PC-3 (cell line): ENCODE measurements at places on chromosomes 11 and 22. TPM values are rescaled to one million over a fixed set of nuclear protein-coding genes. Genes with fewer than 3 reads are reported as not detected.

GRCh38 chr11:125416981-125417935 lies 78.8 kb downstream of the FEZ1 start:
- DNase-seq: no peak

The GPHA2 gene
- not detected in 2 replicates for total RNA-seq

The RTN4RL2 gene
- 3.5 and 6.5 TPM in 2 replicates for total RNA-seq

DNA sequence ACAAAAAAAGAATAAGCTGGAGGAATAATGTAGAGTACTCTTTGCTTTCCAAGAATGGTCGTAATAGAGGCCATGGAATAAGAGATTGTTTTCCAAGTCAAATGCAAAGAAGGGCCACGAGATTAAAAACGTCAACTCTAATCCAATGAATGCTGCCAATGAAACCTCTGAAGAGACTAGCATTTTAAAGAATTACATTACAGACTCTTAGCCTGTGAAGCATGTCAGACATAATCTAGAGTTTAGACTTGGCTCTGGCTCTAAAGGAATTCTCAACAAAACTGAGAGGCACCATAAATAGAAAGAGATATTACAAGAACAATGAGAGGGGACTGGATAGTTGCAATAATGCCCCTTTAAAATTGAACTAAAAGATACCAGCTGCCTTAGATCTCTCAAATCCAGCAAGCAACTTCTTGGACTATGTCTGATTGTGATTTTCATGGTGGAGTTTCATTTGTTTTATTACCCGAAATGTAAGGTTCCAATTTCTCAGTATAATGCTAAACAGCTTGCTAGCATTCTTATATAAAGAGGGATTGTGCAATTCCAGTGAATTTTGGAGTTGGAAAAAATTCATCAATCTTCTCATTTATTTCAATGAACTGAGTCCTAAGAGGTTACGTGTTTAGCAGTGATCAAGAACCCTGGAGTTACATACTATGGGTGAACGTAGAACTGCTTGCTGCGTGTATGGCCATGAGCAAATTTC lies 5.6 kb downstream of the ETS1 start:
- DNase-seq: no peak

DNA sequence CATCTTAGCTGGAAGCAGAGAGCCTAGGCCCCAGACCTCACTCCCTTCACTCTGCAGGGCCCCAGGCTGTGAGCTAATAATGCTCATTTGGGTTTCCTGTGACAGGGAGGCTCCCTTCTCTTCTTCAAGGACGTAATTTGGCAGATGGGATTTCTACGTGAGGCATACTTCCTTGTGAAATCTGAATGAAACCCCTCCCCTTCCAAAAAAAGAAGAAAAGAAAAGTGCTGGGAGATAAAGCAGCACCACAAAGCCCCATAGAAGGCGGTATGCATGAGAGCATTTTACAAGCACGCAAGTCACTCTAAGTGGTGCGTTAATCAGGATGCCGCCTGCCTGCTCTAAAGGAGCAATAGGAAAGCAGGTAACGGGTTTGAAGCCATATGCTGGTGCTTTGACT lies 5.7 kb downstream of the P2RX3 start:
- DNase-seq: no peak

The VPREB1 gene
- not detected in 2 replicates for total RNA-seq

DNA sequence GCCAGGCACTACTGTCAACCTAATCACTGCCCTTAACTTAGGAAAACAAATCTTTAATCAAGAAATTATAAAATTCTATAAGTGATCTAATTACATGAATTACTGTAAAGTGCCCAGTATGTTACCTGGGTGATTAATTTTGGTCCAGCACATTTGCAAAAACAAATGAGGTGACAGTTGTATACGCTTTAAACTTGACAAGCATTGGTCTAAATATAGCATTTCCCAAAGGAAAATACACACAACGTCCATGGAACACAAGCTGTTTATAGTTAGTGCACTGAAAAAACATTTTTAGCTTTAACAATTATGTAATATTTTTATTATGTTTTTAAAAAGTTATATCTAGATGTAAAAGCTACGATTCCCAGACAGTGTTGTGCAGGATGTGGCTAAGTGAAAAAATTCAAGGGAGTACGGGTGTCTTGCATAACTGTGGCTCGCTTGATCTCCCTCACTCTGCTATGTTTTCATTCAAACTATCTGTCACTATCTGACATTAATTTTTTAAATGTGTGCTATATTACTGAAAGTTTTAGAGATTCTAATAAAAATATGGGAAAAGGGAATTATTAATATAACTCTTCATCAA lies 38.8 kb downstream of the PGR start:
- DNase-seq: no peak

DNA sequence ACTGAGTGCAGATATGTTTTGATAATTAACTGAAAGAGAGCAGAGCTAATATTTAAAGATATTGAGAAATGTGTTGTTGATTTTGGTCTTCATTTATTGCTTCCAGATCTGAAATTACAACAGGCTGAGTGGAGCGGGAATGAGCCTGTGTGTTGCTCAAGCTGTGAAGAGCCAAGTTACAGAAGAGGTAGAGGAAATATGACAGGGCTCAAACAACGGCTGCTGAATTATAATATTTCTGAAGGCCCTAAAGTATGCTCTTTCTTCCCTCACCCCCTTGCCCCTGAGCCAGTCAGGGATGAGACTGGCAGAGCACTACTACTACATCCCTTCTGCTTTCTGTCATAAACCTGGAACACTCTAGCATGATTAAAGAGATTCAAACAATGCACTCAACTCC lies 115.6 kb downstream of the FANCF start:
- no peak for DNase-seq
